ENCODE measurements at places on chromosomes 11 and 22.

DNA sequence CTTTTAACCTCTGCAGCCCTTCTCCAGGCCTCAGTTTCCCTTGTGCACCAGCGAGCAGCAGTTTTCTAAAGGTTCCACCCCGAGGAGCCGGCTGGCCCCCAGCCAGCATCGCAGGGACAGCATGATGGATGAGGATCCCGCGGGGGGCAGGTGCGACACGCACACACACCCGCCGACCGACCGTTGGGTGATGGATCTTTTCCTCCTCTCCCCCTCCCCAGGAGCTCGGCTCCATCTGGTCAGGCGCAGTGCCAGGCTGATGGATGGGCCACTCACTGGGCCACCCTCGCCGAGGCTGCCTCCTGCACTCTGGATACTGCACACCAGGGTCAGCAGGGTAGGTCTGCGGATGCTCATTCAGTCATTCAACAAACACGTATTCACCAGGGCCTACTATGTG lies 12.8 kb upstream of the CABP7 start:
- DNase-seq, result no peak

DNA sequence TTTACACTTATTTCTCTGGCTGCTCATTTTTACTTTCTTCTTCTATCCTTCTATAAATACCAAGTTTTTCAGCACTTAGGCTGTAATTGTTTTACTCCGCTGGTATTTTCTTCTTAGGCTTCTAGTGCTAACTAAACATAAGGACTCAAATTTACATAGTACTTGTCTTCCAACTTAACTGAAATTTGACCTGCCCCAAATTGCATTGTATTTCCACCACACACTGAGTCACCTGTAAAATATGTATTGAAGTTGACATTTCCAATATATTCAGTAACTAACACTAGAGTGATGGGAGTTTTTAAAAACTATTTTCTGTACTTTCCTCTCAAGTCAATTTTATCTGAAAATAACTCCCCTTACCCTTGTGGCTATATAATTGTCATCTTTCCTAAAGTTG lies 1794.1 kb upstream of the RAG2 start:
- no peak for DNase-seq

DNA sequence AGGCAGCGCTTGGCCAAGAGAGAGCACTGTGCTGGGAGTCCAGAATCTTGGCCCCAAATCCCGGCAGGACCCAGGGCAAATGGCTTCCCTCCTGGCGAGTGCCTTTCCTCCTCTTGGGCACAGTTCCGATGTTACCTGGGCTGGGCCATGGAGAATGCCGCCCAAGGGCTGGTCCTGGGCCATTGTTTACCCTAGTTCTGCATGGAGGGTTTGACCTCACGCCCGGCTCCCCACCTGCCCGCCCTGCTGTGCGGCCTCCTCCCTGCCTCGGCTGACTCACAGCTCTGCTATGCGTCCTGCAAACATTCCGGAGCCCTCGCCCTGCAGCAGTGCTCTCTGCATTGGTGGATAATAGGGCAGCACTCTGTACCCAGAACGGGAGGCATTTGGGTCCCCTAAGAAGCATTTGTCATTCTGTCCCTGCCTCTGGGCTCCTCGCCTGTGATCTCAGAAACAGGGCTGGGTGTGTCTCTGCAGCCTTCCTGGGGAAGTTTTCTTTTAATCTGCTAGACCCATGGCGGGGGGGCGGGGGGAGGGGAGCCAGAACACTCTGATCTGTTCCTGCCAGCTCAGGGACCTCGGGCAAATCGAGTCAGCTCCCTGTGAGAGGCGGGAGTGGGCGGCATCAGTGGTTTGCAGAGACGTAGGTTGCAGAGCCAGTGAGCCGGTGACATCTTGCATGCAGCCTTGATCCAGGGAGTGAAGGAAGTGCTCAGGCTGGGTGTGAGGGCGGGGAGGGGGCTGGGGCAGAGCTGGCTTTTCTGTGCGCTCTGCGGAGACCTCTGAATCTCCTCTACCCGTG lies 32.9 kb upstream of the SMIM38 start:
- peak; percentile 90 for DNase-seq

DNA sequence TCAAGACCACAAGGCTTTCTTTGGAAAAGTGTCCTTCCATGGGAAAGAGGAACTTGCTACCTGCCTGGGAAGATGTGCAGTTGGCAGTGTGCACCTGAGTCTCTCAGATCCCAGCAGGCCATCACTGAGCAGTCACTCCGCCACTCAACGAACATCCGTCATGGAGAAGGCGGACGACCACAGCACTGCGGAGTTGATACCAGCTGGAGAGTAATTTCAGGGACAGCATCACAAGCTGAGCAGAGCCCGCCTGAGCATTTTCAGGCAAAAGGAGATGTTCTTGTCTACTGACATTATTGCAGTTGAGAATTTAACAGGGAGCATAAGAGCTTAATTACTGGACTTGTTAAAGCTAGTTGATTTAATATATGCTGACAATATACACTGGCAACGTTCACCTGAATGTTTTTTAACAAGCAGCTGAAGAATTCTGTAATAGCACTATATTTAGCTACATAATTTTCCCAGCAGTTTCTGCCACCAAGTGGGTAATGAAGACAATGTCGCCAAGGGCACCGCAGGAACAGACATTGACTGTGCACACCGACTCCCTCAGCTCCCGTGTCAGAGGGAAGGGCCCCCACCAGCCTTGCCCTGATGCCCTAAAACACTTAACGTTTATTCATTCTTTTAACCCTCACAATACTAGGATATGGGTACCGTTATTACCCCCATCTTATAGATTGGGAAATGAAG lies 52.4 kb upstream of the ARFGAP3 start:
- no peak for DNase-seq

GRCh38 chr22:39527481-39527961 lies 5.0 kb downstream of the RPS19BP1 start:
- DNase-seq, result no peak

- no peak for DNase-seq
These were observed 20.3 kb upstream of the CABP2 start for GRCh38 chr11:67543585-67543984.

GRCh38 chr11:86374586-86374985 lies at the start of gene CCDC81:
Gene CCDC81, plus strand, starts transcription at chr11:86374887. Its CDS starts 277 bp downstream, at chr11:86375164.
- DNase-seq, result no peak

DNA sequence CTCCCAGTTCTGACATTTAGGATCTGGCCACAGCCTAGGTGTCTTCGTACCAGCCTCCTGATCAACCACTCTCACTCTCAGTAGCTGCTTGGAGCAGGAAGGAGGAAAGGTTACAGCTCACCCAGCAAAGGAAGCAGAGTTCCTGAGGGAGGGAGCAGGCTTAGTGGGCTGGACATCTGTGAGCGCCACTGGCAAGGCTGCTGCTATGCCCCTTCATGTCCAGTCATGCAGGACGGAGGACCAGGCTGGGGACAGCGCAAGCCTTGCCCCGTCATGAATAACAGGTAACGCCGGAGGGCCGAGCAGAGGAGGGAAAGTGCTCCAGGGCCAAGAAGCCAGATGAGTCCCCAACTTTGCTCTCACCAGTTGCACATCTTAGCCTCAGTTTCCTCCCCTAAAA lies 25.8 kb downstream of the TPST2 start:
- DNase-seq, result no peak

GRCh38 chr11:123577081-123577598 lies 77.3 kb downstream of the SCN3B start:
- peak; percentile 35 for DNase-seq

GRCh38 chr11:42840176-42840829 lies 471.5 kb upstream of the API5 start:
- DNase-seq, result no peak

- no peak for DNase-seq
These were observed 1.9 kb downstream of the ZFTA start for GRCh38 chr11:63766531-63767235.

GRCh38 chr11:44319552-44320288 lies 9.8 kb upstream of the ALX4 start:
- no peak for DNase-seq

- DNase-seq, result no peak
These were observed 33.8 kb downstream of the TNRC6B start for GRCh38 chr22:40211476-40212054.

DNA sequence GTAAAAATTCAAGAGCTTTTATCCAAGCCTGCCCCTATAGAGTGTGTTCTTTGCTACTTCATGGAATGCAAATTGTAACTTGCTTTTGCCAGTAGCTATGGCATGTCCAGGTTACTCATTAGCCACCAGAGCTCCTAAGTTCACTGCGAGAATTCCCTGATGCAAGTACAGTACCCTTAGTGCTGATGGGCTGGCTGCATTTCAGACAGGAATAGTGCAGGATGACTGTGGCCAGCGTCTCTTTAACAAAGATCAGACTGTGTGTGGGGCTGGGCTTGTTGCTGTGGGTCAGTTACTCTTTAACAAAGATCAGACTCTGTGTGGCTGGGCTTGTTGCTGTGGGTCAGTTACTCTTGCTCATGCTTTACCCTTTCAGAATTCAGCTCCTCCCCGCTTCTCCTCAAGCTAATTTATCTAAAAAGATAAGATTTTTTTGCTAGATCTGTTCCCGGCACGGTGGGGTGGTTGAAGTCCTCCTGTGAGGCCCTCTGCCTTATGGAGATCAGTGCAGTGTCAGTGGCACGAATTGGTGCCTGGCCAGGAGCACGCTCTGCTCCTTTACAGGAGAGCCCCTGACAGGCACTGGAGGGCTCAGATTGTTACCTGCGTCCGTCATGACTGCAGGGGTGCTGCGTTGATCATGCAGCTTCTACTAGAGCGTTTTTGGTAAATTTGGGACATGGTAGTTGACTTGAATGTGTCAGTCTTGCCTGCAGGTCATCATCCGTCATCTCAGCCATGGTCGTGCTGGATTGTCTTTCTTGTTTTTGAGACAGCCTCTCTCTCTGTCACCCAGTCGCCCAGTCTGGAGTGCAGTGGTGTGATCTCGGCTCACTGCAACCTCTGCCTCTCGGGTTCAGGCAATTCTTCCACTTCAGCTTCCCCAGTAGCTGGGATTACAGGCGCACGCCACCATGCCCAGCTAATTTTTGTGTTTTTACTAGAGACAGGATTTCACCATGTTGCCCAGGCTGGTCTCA lies 27.0 kb downstream of the AP2A2 start:
- no peak for DNase-seq

DNA sequence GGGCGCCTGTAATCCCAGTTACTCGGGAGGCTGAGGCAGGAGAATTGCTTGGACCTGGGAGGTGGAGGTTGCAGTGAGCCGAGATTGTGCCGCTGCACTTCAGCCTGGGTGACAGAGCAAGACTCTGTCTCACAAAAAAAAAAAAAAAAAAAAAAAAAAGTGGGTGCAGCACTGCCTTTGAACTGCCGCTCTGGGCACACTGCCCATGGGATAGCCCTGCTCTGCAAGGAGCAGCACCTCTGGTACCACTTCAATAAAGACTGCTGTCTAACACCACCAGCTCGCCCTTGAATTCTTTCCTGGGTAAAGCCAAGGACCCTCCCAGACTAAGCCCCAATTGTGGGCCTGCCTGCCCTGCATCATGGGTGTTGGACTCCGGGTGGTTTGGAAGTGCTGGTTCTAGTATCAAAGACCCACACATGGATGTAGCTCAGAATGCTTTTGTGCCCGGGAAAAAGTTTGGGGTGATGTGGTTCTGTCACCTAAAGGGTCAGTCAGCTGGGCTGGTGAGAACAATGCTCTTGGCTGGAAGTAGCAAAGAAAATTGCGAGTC lies 444.3 kb downstream of the TBC1D22A start:
- DNase-seq, result no peak

- DNase-seq, result no peak
These were observed at the start of gene SPON1 for GRCh38 chr11:13962562-13963168. Gene SPON1, plus strand, starts transcription at chr11:13962723. Its CDS starts 182 bp downstream, at chr11:13962905.

DNA sequence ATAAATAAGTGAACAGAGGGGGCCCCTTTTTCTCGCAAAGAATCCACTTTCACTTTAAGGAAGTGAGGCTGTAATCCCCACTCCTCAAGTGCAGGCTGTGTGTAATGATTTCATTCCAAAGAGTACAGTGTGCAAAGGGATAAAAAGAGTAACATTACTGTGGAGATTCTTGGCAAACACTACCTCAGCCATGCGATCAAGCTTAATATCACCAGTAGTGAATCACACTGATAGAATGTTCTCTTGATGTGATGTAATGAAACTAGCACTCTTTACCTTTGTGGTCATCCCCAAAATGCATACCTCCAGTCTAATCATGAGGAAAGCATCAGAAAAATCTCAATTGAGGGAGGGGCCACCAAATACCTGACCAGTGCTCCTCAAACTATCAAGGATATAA lies 246.1 kb upstream of the CHORDC1 start:
- DNase-seq, result no peak

DNA sequence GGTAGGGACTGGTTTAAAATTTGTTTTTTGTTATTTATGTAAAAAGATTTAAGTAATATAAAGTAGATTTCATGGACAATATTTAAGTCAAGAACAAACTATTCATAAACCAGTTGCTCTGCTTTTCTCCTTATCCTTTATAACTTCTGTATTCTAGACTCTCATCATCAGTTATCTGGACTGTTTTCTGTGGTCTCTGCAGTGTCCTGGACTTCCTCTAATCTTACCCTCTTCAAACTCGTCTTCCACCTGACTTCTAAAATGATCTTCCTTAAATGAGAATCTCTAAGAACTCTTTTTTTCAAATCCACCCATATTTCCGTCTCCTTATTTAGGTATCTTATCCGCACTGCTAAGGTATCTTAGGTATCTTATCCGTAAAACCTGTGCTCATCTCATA lies 8.1 kb downstream of the RRM1 start:
- no peak for DNase-seq

DNA sequence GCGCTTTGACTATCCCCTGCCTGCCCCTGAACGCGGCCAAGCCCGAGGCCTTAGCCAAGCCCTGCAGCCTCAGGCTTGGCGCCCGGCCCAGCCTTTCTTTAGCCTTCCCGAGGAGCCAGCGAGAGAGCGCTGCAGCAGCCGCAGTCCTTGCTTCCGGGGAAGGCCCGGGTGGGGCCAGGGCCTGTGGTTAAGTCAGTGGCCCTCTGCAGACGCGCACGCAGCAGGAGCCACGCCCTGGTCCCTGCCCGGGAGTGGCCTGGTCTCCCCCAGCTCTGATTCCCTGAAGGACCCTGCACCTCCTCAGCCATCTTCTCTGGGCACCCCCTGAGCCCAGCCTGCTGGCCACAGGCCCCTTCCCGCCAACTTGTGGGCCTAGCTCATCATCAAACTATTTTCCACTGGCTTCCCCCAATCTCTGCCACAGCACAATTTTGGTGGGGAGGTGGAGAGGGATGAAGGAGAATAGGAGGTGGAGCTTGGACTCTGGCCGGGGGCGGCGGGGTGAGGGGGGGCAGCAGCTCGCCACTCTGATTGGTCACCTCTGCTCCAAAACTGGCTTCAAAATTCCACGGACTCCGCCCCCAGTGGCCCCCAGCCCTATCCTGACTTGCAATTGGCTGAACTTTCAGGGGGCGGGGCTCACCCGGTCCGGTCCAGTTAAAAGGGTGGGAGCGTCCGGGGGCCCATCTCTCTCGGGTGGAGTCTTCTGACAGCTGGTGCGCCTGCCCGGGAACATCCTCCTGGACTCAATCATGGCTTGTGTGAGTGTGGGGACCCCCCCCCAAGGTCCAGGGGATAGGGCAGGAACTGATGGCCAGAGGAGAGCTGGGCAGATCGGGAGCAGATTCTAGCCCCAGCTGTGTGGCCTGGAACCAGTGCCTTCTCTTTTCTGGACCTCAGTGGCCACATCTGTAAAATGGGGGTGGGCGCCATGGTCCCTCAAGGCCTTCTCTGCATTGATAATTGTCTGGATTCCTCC lies at the start of gene LGALS1:
TSS of gene LGALS1 (plus strand) at position 686 of the 979 bp plus-strand sequence. CDS start at position 753, 67 bp downstream.
- peak; percentile 99 for DNase-seq

Data from MG63 (cell line).